ENCODE measurements at places on chromosomes 13 and 19. TPM values are rescaled to one million over a fixed set of nuclear protein-coding genes. Genes with fewer than 3 reads are reported as not detected.

GRCh38 chr13:98054301-98054700 is 88.6 kb upstream of the FARP1 start:
- DNase-seq: peak; percentile 6

DNA sequence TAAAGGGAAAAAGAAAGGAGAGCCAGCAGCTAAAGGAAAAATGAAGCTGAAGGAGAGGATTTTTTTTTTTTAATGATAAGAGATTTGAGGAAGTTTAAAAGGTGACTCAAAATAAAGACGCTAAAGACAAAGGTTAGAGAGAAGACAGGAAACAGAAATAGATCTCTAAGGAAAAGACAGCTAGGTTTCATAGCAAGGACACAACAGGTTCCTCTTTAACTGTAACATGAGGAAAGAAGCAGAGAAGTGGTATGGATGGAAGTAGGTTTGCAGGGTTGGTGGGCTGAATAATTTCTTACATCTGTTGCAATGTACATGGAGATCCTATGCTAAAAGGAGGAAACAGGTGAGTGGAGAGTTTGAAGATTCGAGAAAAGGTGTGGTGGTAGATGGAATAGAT is 107.5 kb downstream of the MYCBP2 start:
- no peak for DNase-seq

DNA sequence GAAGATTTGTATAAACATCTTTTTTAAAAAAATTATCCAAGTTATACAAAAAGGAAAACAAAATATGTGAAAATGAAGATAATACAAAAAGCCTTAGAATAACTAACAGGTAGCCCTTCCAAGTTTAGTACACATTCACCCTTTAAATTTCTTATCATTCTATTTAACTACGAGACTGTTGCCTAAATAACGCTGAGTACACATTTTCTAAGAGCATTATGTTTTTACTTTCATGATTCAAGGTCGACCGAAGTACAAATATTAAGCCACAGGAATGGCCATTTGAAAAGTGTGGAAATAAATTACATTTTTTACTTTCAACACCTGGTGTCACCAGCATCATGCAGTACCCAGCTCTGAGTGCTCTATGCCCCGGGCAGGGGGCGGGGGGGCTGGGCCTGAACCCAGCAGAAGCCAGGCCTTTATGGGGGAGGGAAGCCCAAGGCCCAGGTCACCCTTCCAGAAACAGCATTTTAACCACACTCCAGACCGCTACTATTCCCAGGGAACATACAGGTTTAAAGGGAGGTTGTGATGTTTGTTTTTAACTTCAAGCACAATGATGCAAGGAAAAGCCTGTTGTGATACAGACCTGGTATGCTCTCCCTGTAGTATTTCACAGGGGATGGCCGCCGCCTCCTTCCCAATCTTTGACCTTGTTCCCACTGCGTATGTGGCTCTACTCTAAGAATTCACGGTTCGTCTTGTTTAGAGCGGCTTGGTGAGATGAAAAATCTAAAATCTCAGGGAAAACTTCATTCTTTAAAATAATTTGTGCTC is 24.0 kb downstream of the GGACT start:
- DNase-seq: no peak

The RUVBL2 gene
- total RNA-seq: 389 TPM
